ENCODE measurements at places on chromosomes 4 and X. TPM values are rescaled to one million over a fixed set of nuclear protein-coding genes. Genes with fewer than 3 reads are reported as not detected.

DNA sequence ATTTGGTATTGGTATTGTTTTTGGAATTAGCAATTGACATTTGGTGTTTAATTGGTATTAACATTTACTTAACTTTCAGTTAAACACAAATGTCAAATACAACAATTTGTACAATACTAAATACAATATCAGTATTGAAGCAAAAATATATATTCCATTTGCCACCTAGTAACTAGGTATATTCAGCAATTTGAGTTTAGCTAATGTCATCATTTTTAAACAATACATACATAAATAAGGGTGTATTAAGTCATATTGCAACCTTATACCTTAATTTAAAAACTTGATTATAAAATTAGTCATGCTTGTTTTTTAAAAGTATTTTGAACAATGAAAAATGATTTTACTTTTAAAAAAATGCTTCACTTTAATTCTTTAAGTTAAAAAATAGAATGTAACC lies 53.3 kb downstream of the FBXO8 start:
- H3K27ac ChIP-seq, result no peak overlapping the region
- no peak overlapping the region for H3K4me3 ChIP-seq
- H3K36me3 ChIP-seq, result no peaks in the 10 kb centered on the region
- H3K4me1 ChIP-seq, result no peaks in the 10 kb centered on the region
- H3K27me3 ChIP-seq, result no peaks in the 10 kb centered on the region
- DNase-seq, result no peak

GRCh38 chr4:48602763-48603162 lies 112.7 kb downstream of the ZAR1 start:
- no peaks in the 10 kb centered on the region for H3K27me3 ChIP-seq
- no peak for DNase-seq
- no peaks in the 10 kb centered on the region for H3K36me3 ChIP-seq

DNA sequence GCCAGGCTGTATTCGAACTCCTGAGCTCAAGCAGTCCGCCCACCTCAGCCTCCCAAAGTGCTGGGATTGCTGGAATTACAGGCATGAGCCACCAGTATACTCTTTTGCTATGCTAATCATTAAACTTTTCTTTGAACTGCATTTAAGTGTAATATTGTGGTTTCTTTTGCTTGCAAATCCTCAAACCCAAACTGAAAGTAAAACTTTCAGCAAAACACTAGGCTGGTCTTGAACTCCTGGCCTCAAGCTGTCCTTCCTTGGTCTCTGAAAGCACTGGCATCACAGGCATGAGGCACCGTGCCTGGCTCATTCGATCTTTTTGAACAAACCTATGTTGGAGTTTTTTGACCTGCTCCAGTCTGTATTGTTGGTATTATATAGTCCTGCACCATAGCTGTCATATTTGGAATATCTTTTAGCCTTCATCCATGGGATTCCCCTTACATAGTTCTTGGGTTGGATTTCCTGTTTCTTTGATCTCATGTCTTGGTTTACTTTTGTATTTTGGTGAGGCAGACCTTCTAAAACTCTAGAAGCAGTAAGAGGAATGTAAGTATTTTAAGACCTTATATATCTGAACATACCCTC lies 34.1 kb downstream of the MOB1B start:
- H3K4me3 ChIP-seq, result no peak overlapping the region
- no peak overlapping the region for H3K27ac ChIP-seq
- DNase-seq, result no peak

DNA sequence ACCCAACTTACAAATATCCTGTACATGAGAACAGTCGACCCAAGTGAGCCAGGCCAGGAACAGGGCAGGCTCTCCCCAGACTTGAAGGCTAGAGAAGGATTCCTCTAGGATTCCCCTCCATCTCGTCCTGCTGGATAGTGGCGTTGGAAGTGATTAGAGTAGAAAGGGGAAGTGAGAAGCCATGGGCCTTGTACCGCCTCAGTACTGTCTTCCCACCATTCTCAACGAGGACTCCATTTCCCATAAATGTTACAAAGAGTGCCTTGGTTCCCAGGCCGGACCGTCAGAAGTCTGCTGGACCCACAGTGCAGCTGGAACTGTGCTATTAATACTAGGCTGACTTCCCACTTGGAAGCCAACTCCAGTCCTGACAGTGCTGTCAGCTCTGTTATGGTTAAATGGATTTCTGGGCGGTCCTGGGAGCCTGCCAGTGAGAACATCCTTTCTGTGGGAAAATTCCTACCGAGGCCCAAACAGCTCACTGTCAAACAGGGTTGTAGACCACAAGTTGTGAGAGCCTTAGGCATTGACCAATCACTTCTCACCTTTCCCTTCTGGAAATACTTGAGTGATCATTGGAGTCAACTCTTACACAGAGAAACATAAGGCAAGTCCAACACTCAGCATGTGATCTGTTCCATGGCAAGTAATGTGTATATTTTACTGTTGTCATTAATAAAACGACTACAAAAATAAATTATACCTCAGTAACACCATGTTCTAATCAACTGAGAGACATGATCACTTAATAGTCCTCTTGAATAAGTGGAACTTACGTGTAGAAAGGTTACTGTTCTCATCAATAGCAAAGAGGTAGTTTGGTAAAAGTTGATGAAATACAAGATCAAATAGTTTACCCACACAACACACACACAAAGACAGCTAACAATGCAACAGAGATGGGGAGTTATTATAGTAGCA lies 58.4 kb downstream of the AMELX start:
- H3K36me3 ChIP-seq, result no peaks in the 10 kb centered on the region
- H3K4me3 ChIP-seq, result peak overlapping the region; percentile 38
- H3K27ac ChIP-seq, result peak overlapping the region; percentile 66
- peak; percentile 64 for DNase-seq
- no peaks in the 10 kb centered on the region for H3K4me1 ChIP-seq
- no peaks in the 10 kb centered on the region for H3K27me3 ChIP-seq

The COL4A5 gene
- total RNA-seq, result 8.3 TPM

The CFP gene
- total RNA-seq, result 1.8 TPM

The SPOCK3 gene
- total RNA-seq, result 1.0 TPM

The RAB40A gene
- 0.14 TPM for total RNA-seq

The GASK1B gene
- 16.7 TPM for total RNA-seq

The NXF2 gene
- not detected for total RNA-seq

The TRIML2 gene
- not detected for total RNA-seq

The TKTL1 gene
- 0.19 TPM for total RNA-seq

Data from psoas muscle (tissue), 8 donors.